ENCODE measurements at places on chromosomes 16 and 17.

GRCh38 chr17:81902023-81902652 is at the start of gene NPB:
TSS of gene NPB (plus strand) at chr17:81902238. CDS start at chr17:81902278, 40 bp downstream.
- DNase-seq, result no peak
- H3K36me3 ChIP-seq, result peaks cover 4% of the 10 kb centered on the region
- H3K4me1 ChIP-seq, result peaks cover 10% of the 10 kb centered on the region
- peak within 1 kb of the TSS; percentile 72 for H3K27ac ChIP-seq

DNA sequence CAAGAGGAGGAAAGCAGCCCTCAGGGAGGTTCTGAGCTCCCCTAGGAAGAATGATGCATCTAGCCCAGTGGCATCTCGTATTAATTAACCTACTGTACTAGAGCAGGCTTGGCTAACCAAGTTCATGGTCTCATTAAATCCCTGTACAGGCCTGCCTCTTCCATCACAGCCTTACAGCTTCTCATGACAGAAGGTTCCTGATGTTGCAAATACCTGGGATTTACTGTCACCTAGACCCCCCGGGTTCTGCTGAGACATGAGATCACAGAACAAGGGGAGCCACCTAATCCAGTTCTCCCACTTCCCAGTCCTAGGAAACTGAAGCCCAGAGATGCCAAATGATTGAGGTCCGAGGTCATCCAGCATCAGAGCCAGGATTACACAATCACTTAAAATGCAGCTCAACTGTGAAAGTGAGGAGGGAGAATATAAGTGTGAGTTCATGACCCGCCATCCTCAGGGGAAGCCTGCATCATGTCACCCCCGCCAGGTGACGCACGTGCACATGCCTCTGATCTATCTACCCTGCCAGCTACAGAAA is 23.9 kb downstream of the ACLY start:
- H3K4me1 ChIP-seq, result peaks cover 28% of the 10 kb centered on the region
- H3K27me3 ChIP-seq, result no peaks in the 10 kb centered on the region
- peak overlapping the region; percentile 64 for H3K27ac ChIP-seq
- H3K4me3 ChIP-seq, result no peak overlapping the region

GRCh38 chr16:26177438-26177837 is 485.7 kb downstream of the HS3ST4 start:
- no peak for DNase-seq
- H3K27ac ChIP-seq, result no peak overlapping the region
- H3K4me1 ChIP-seq, result no peaks in the 10 kb centered on the region
- no peaks in the 10 kb centered on the region for H3K36me3 ChIP-seq
- no peaks in the 10 kb centered on the region for H3K27me3 ChIP-seq
- H3K4me3 ChIP-seq, result no peak overlapping the region

GRCh38 chr16:69520800-69521602 is 44.8 kb upstream of the NFAT5 start:
- no peaks in the 10 kb centered on the region for H3K27me3 ChIP-seq
- DNase-seq, result no peak
- H3K36me3 ChIP-seq, result no peaks in the 10 kb centered on the region
- no peaks in the 10 kb centered on the region for H3K4me1 ChIP-seq
- no peak overlapping the region for H3K27ac ChIP-seq
- H3K4me3 ChIP-seq, result no peak overlapping the region

DNA sequence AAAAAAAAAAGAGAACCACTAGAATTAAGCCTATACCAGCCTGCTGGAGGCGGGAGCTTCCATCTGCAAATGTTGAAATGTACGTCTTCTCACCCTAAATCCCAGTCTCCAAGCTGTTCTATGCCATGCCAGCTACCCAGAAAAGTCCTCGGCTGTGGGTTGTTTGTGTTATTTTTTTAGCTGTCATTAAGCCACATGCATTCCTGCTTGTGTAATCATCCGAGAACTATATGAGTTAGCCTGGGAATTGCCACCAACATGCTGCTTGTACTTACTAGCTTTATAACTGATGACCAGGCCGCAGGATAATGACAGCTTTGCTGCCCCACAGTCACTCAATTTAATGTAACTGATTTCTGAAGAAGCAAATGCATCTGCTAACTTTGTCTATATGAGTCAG is 313.9 kb upstream of the SALL1 start:
- H3K27ac ChIP-seq, result no peak overlapping the region
- no peak for DNase-seq
- H3K4me1 ChIP-seq, result no peaks in the 10 kb centered on the region

GRCh38 chr16:88965411-88965810 is 11.6 kb downstream of the CBFA2T3 start:
- no peaks in the 10 kb centered on the region for H3K4me1 ChIP-seq
- no peaks in the 10 kb centered on the region for H3K36me3 ChIP-seq
- DNase-seq, result no peak
- H3K27ac ChIP-seq, result no peak overlapping the region

DNA sequence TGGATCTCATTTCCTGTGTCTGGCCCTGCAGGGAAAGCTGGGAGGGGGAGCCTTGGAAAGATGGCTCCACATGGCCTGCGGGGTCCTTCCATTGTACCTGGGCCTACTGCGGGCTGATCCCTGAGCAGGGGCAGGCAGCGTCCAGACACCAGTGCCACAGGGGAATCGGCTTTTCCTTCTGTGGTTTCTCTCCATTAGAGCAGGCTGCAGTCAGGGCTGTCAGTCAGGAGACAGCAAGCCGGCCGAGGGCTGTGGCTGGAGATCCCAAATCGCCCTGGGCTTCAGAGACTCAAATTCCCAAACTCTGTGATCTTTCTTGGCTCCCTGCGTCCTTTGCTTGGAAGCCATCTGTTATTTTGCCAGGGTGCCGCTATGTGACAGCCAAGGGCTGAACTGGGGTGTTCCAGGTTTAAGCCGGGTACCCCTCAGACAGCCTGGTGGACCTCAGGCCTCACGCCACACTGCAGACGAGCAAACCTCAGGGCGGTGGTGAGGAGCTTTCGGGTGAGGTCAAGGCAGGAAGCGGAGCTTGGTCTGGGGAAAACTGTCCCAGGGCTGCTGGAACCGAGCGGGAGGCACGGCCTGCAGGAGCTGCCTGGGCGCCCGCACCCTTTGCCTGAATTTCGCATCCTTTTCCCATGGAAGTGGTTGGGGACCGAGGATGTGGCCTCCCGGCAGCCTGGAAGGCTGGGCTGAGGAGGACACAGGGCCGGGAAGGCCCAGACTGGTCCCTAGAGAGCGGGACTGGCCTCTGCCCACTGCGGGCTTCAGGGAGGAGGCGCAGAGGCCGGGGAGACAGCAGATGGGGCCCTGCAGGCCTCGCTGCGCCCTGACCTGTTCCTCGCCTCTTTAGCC is 1.5 kb upstream of the CPNE7 start:
- H3K36me3 ChIP-seq, result no peaks in the 10 kb centered on the region
- H3K27ac ChIP-seq, result no peak overlapping the region
- DNase-seq, result no peak
- H3K4me1 ChIP-seq, result no peaks in the 10 kb centered on the region
- H3K4me3 ChIP-seq, result peak overlapping the region; percentile 34

- H3K4me1 ChIP-seq, result peaks cover 30% of the 10 kb centered on the region
- DNase-seq, result no peak
- peaks cover 53% of the 10 kb centered on the region for H3K36me3 ChIP-seq
- H3K4me3 ChIP-seq, result no peak overlapping the region
- H3K27ac ChIP-seq, result no peak overlapping the region
Measured at GRCh38 chr17:27318633-27319032, 24.7 kb downstream of the WSB1 start.

DNA sequence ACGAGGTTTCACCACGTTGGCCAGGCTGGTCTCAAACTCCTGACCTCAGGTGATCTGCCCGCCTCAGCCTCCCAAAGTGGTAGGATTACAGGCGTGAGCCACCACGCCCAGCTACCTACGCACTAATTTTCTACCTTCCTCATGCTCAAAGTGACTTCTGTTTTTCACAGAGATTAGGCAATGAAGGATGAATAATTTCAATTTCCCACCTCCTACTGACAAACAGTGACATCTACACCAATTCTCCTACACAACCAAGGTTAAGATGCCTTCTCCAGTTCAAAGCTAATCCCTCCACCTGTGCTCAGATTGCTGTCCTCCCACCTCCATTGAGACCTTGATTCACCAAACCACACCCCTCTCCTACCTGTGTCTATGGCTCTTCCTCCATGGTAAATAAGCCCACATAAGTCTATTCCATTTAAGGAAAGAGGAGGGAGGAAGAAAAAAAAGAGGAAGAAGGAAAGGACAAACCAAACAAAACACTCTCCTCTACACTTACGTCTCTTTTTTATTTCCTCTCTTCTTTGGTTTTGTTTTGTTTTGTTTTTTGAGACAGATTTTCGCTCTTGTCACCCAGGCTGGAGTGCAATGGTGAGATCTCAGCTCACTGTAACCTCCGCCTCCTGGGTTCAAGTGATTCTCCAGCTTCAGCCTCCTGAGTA is 5.5 kb upstream of the MED11 start:
- peak overlapping the region; percentile 50 for H3K27ac ChIP-seq
- H3K36me3 ChIP-seq, result peaks cover 5% of the 10 kb centered on the region
- H3K4me3 ChIP-seq, result no peak overlapping the region

GRCh38 chr17:3026856-3027751 is 36.3 kb downstream of the OR1D5 start:
- DNase-seq, result no peak
- H3K27me3 ChIP-seq, result no peaks in the 10 kb centered on the region
- no peaks in the 10 kb centered on the region for H3K4me1 ChIP-seq
- no peak overlapping the region for H3K27ac ChIP-seq
- H3K36me3 ChIP-seq, result no peaks in the 10 kb centered on the region
- H3K4me3 ChIP-seq, result no peak overlapping the region

- no peaks in the 10 kb centered on the region for H3K4me1 ChIP-seq
- peak; percentile 61 for DNase-seq
- H3K27ac ChIP-seq, result no peak overlapping the region
- no peaks in the 10 kb centered on the region for H3K36me3 ChIP-seq
Measured at GRCh38 chr17:48878920-48879898, 13.4 kb upstream of the ATP5MC1 start.

- no peaks in the 10 kb centered on the region for H3K36me3 ChIP-seq
- DNase-seq, result no peak
- no peak overlapping the region for H3K4me3 ChIP-seq
- H3K27me3 ChIP-seq, result no peaks in the 10 kb centered on the region
- no peak overlapping the region for H3K27ac ChIP-seq
Measured at GRCh38 chr16:84169765-84170310, 17.0 kb downstream of the TAF1C start.

DNA sequence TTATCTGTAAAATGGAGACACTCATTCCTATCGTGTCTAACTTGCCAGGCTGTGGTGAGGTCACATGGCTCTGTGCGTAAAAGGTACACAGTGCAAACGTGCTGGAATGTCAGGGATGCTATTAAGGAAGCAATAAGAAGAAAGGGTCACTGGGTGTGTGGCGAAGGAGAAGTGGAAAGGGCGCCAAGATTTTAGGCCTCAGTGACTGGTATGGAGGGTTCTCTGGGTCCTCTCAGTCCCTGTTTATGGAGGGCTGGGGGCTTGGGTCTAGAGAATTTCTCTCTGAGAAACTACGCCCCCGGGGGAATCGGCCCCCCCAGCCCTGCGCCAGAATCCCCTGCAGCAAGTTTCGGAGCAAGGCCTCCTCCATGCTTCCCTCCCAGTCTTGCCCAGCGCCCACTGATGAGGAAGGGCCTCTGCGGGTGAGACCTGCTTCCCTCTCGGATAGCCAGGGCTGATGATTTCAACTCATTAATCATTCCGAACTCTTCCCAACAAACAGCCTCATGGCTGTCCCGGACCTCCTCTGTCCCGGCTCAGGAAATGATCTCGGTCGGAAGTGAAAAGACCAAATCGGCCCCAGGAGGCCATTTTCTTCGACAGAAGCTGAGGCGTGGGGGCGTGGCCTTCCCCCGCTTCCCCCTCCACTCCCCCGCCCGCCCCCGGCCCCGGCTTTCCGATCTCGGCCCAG is 1.2 kb upstream of the HEXIM1 start:
- no peaks in the 10 kb centered on the region for H3K27me3 ChIP-seq
- H3K4me3 ChIP-seq, result peak overlapping the region; percentile 64
- peaks cover 36% of the 10 kb centered on the region for H3K4me1 ChIP-seq

DNA sequence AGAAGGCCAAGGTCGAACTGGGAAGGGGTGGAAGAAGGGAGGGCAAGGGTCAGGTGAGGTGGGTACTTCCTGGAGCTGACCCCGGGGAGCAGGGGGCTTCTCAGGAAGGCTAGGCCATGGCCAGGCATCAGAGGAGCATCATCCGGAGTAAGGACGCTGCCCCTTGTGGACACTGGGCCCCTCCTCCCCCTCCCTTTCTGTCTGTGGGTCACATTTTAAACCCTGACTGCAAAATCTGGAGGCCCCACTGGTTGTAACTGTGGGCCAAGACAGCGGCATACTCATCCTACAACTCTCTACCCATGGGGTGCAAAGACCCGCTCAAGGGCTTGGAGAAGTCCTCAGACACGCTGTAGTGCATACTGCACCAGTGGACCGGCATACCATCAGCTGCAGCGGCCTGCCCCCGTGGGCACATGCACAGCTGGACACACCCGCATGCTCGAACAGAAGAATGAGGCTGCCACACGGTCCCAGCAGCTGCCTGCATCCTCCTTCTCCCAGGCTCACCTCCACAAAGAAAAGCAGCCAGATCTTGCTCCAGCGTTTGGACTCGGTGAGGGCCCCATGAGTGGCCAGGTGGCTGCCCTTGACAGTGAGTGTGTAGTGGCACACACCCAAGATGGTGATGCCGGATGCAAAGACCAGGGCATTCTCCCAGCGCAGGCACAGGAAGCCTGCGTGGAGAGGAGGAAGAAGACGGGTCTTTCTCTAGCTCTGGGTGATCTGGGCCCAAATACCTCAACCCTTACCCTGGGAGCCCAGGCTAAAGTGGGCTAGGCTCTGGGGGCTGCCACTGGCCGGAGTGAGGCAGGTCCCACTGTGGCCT is 1.2 kb downstream of the FADS6 start:
- no peak overlapping the region for H3K27ac ChIP-seq
- H3K36me3 ChIP-seq, result no peaks in the 10 kb centered on the region
- peaks cover 11% of the 10 kb centered on the region for H3K4me1 ChIP-seq
- H3K27me3 ChIP-seq, result peaks cover 61% of the 10 kb centered on the region
- no peak overlapping the region for H3K4me3 ChIP-seq

- H3K4me1 ChIP-seq, result no peaks in the 10 kb centered on the region
- no peak overlapping the region for H3K4me3 ChIP-seq
- H3K36me3 ChIP-seq, result no peaks in the 10 kb centered on the region
- DNase-seq, result no peak
- H3K27me3 ChIP-seq, result no peaks in the 10 kb centered on the region
Measured at GRCh38 chr16:52301026-52301425, 245.9 kb downstream of the TOX3 start.

DNA sequence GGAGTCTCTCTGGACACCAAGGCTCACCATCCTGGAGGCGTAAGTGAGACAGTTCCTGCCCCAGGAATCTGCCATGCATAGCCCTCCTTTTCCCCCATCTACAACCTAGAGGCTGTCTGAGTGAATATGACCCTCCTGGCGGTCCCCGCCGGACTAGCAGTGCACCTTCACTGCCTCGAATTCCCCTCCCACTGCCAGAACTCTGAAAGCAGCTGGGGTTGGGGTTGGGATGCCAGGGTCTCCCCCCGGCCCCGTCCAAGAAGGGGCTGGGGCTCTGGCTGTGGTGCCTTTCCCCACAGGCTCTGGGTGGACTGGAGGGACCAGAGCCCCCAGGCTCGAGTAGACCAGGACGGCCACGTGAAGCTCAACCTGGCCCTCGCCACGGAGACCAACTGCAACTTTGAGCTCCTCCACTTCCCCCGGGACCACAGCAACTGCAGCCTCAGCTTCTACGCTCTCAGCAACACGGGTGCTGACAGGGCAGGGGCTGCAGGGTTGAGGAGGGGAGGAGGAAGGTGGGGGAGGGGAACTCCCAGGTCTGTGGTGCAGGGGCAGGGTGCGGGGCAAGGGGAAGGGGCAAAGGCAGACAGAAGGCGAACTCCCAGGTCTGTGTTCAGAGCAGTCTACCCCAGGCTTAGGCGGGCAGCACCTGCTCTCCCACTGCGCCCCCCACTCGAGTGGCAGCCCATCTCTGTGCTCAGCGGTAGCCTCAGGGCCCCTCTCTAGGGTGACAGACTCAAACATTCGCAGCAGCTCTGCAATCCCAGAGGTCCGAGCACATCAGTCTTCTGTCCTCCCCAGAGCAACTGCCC is 1.2 kb downstream of the ZACN start:
- peaks cover 45% of the 10 kb centered on the region for H3K27me3 ChIP-seq
- H3K4me3 ChIP-seq, result no peak overlapping the region
- H3K4me1 ChIP-seq, result peaks cover 30% of the 10 kb centered on the region
- peaks cover 3% of the 10 kb centered on the region for H3K36me3 ChIP-seq
- DNase-seq, result no peak

Measured in tibial nerve (tissue), 4 donors.